ENCODE measurements at places on chromosomes 2 and 18.

DNA sequence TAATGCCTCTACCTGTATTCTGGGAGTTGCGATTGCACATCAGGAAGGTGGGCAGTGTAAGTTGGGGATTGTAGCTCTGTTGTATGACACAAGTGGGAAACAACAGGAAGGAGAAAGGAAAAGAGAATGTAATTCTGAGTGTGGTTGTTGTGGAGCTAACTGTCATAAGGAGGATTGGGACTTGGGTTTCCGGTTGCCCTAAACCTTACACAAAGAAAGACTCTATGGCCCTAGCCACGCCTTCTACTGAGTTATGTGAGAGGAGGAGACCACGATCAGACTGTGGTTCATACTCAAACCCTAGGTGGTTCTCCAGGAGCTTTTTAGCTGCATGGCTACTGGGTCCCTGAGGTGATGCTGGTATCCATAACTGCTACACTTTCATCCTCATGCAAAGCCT lies 86.5 kb downstream of the TANC1 start:
- no peak for DNase-seq

DNA sequence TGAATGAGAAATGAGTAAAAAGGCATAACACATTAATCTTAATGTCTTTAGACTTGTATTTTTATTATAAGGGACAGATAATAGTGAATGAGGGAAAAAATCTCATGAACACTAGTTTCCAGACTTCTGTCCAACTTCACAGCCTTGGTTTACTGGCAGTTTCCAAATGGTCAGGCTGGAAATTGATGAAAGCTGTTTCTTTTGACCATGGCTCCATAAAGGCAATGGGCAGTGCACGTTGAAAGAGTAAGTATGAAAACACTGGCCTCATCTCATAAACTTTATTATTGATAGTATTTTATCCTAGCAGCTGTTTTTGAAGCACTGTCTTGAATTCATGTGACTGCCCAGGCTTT lies 23.1 kb downstream of the BCL2L11 start:
- DNase-seq, result no peak

DNA sequence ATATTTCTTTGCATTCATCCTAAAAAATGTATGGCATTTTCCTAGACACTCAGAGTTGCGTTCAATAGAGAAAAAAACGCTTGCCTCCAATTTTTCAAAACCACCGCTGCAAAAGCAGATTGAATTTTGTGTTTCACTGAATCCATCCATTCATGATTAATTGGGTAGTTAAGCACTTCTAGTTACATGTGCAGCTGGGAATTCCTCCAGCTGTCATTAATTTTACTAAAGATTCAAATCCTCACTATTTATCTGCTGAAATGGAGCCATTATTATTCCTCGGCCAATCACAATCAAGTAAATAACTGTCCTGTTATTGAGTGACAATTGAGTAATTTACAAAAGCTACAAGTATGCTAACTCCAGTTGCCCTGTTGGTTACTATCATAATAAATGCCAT lies 75.8 kb upstream of the ARL5A start:
- no peak for DNase-seq

GRCh38 chr2:16318051-16318450 lies 347.6 kb downstream of the CYRIA start:
- DNase-seq, result no peak

- no peak for DNase-seq
Observed at GRCh38 chr2:77397763-77398162, 124.4 kb downstream of the LRRTM4 start.

DNA sequence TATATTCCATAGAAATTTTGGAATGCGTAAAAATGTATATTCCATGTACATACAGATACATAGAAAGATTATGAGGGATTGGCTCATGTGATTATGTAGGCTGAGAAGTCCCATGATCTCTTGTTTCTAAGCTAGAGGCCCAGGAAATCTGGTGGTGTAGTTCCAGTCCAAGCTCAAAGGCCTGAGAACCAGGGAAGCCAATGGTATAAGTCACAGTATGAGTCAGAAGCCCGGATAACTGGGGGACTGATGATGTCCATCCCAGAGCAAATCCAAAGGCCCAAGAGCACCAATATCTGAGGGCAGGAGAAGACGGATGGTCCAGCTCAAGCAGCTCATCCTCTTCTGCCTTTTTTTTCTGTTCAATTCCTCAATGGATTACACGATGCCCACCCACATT lies 385.0 kb upstream of the KLHL29 start:
- DNase-seq, result no peak

Measured in stimulated activated CD4-positive, alpha-beta T cell treated with anti-CD3 and anti-CD28 coated beads, Interleukin-2, amount 100 ng/mL, for 24 hours (primary cell).